Effector memory CD8-positive, alpha-beta T cell (primary cell): ENCODE measurements at places on chromosomes 5 and 9.
A peak's percentile ranks its signal among the peaks of the same experiment; 100 is the strongest.

DNA sequence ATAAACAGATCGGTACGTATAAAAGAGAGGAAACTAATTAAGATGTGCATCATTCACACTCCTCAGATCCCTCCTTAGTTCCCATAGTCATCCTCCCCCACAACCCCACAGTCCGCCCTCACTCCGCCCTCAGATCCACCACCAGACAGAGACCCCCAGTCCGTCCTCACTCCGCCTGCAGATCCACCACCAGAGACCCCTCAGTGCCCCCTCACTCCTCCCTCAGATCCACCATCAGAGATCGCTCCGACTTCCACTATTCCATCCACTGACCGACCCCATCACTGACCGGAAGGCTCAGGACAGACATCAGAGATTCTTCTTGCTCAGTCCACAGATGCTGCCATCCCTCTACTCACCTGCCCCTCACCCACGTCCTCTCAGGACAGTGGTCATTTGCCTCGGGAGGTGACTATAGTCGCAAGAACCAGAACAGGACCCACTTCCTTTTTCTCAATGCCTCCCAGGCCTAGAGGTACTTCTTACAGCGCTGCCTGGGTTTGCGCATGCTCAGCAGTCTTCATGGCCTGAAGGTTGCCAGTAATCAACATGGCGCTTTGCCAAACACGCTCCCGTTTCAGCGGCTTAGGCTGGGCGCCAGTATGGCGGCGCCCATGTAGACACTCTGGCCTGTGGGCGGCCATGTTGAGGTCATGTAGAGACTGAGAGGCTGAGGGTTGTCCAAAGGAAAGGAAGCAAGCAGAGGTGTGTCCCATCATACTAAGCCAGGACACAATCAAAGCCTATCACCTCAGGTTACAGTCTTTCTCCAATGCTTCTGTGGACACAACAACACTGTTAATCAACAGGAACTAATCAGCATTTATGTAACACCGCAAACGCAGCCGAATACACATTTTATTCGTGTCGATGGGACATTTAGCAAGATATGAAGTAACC lies at the start of gene ZNF484:
ZNF484 (minus strand) TSS at position 508 of the 900 bp plus-strand sequence. CDS start 3,009 bp downstream, outside the sequence.
- H3K4me3 ChIP-seq: peak within 1 kb of the TSS; percentile 97
- DNase-seq: peak; percentile 97
- H3K27me3 ChIP-seq: no peaks in the 10 kb centered on the region
- H3K36me3 ChIP-seq: peaks cover 14% of the 10 kb centered on the region
- H3K4me1 ChIP-seq: peaks cover 24% of the 10 kb centered on the region

DNA sequence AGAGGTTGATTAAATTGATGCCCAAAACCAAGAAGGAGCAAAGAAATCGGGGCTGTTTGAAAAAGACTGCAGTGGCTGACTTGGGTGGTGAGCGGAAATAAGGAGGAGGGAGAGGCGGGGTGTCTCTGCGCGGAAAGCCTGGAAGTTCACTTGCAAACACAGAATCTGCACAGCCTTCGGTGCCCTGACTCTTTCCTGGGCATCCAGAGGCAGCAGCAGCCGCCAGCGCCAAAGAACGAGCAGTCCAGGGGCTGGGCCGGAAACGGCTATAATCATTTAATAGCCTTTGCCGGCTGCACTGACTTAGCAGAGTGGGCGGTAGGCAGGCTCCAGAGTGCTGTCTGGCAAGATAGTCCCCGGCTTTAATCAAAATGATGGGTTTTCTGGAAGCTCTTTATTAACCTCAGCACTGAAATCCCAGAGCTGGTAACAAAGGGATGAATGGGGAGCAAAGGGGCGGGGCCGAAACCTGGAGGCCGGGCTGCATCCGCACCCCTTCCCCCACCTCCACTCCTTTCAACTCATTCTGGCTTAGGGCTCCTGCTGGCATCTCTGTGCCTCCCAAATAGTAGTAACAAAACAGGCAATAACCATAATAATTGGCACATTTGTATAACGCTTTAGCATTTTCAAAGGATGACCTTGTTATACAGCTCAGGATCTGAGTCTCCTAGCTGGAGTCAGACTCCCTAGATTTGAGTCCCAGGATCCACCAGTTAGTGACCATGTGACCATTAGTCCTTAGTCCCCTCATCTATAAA lies 35.7 kb downstream of the PCDHAC2 start:
- H3K27me3 ChIP-seq: peaks cover 31% of the 10 kb centered on the region
- H3K27ac ChIP-seq: no peak overlapping the region
- H3K36me3 ChIP-seq: no peaks in the 10 kb centered on the region

DNA sequence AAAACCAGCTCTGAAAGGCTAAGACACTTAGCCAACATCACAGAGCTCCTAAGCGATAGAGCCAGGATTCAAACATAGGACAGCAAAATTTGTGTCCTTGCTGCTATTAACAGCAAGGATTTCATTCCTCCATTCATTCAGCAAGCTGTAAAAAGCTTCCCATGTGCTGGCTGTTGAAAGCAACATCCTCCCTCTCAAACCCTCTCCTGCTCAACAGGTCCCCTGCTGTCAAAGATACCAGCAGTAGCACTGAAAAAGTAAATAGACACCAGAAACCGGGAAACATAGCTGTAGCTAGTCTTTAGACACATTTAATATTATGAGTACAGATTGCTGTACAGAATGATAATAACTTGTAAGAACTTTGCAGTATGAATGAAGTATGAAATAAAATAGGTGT lies 52.6 kb upstream of the ADAMTSL1 start:
- no peak overlapping the region for H3K27ac ChIP-seq
- H3K4me3 ChIP-seq: no peak overlapping the region
- H3K36me3 ChIP-seq: no peaks in the 10 kb centered on the region
- H3K4me1 ChIP-seq: no peaks in the 10 kb centered on the region
- DNase-seq: no peak

- H3K27me3 ChIP-seq: peaks cover 9% of the 10 kb centered on the region
- H3K36me3 ChIP-seq: peaks cover 15% of the 10 kb centered on the region
- DNase-seq: no peak
Observed at GRCh38 chr9:130139251-130139650, 33.0 kb upstream of the NCS1 start.

- no peak overlapping the region for H3K4me3 ChIP-seq
- H3K27me3 ChIP-seq: peaks cover 8% of the 10 kb centered on the region
- no peak overlapping the region for H3K27ac ChIP-seq
- H3K36me3 ChIP-seq: no peaks in the 10 kb centered on the region
Observed at GRCh38 chr5:74277418-74277817, 363.1 kb downstream of the ENC1 start.

DNA sequence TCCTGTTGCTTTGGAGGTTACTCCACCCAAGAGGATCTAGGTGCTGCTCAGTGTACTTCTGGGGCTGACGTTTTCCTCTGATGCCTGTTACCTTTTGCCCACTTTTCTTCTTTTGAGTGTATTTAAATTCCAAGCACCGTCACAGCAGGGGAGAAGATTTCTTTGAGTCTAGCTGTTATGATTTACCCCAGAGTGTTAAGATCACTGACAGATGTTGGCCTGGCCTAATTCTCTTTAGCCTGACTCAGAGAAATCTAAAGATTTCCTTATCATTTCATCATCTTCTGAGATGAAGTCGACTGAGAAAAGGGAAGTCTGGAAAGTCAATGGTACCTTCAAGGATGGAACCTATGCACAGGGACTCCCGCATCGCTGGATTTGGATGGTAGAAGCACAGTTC lies 191.5 kb downstream of the FBXL7 start:
- no peak overlapping the region for H3K27ac ChIP-seq
- no peaks in the 10 kb centered on the region for H3K4me1 ChIP-seq
- no peaks in the 10 kb centered on the region for H3K36me3 ChIP-seq
- DNase-seq: no peak
- no peak overlapping the region for H3K4me3 ChIP-seq
- H3K27me3 ChIP-seq: no peaks in the 10 kb centered on the region

- H3K4me1 ChIP-seq: peaks cover 3% of the 10 kb centered on the region
- H3K36me3 ChIP-seq: no peaks in the 10 kb centered on the region
- no peaks in the 10 kb centered on the region for H3K27me3 ChIP-seq
- H3K27ac ChIP-seq: no peak overlapping the region
- no peak for DNase-seq
Observed at GRCh38 chr5:134447815-134448520, 36.3 kb upstream of the CDKN2AIPNL start.

DNA sequence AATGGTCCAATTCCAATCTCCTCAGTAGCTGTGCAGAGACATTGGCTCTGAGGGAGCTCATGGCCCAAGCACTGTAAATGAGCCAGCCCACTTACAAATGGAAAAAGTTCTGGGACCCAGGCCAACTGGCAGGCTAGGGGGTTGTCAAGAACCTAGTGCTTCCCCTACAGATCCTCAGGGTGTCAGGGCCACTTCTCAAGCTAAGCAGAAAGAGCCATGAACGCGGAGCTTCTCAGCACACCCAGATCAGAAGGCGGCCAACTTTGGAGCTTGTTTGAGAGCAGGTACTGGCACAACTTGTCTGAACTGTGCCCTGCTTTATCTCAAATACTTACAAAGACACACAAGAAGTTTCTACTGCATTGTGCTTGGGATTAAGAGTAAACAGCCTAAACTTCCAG lies 17.5 kb downstream of the TLE1 start:
- no peak overlapping the region for H3K27ac ChIP-seq
- H3K27me3 ChIP-seq: no peaks in the 10 kb centered on the region
- no peaks in the 10 kb centered on the region for H3K4me1 ChIP-seq

DNA sequence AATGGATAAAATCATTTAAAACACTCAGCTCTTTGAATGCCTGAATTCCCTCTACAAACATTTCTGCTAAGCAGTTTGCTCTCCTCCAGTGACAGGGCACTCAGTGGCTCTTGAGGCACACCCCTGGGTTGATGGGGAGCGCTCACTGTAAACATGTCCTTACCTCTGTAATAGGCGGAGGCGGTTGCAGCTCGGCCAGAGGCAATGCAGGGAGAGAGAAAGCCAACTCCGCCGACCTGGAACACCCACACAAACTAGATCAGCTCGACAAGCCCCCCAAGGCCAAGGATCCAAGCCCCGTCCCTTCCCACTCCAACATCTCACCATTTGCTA lies 329 bp downstream of the CDC23 start:
- peak overlapping the region; percentile 99 for H3K4me3 ChIP-seq
- H3K27me3 ChIP-seq: no peaks in the 10 kb centered on the region
- no peak for DNase-seq
- peaks cover 16% of the 10 kb centered on the region for H3K36me3 ChIP-seq

- H3K27ac ChIP-seq: no peak overlapping the region
- no peaks in the 10 kb centered on the region for H3K36me3 ChIP-seq
- no peaks in the 10 kb centered on the region for H3K27me3 ChIP-seq
- no peak for DNase-seq
- H3K4me1 ChIP-seq: no peaks in the 10 kb centered on the region
Observed at GRCh38 chr9:82681809-82682208, 381.1 kb downstream of the RASEF start.

- no peak overlapping the region for H3K27ac ChIP-seq
- peaks cover 25% of the 10 kb centered on the region for H3K27me3 ChIP-seq
- DNase-seq: no peak
- no peak overlapping the region for H3K4me3 ChIP-seq
- H3K36me3 ChIP-seq: no peaks in the 10 kb centered on the region
- H3K4me1 ChIP-seq: no peaks in the 10 kb centered on the region
Observed at GRCh38 chr5:168300326-168301182, 9.1 kb downstream of the WWC1 start.

- H3K27ac ChIP-seq: no peak overlapping the region
- no peak for DNase-seq
- peaks cover 53% of the 10 kb centered on the region for H3K27me3 ChIP-seq
- H3K4me1 ChIP-seq: no peaks in the 10 kb centered on the region
Observed at GRCh38 chr9:87874304-87874623, 8.4 kb upstream of the SPATA31E1 start.

GRCh38 chr9:20015427-20015931 lies 226.6 kb upstream of the SLC24A2 start:
- H3K27me3 ChIP-seq: no peaks in the 10 kb centered on the region
- no peak for DNase-seq
- no peak overlapping the region for H3K4me3 ChIP-seq

DNA sequence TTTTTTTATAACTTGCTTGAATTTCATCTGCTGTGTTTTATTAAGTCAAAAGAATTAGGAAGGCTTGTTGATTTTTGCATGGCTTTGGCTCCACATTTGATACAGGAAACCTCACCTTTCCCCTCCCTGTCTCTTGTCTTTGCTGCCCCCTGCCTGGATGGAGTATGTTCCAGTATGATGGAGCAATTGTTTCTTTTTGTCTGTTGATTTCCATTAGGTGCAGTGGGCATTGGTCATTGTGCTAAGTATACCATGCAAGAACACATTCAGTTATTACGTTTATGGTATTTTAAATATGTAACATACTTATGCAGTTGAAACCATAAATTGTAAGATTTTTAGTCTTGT lies 19.6 kb downstream of the TJP2 start:
- no peak for DNase-seq
- no peak overlapping the region for H3K27ac ChIP-seq
- H3K27me3 ChIP-seq: no peaks in the 10 kb centered on the region
- H3K4me3 ChIP-seq: no peak overlapping the region
- H3K4me1 ChIP-seq: no peaks in the 10 kb centered on the region

GRCh38 chr9:76700916-76701315 lies 63.3 kb upstream of the PCA3 start:
- H3K4me3 ChIP-seq: no peak overlapping the region
- no peak for DNase-seq
- H3K4me1 ChIP-seq: peaks cover 6% of the 10 kb centered on the region

DNA sequence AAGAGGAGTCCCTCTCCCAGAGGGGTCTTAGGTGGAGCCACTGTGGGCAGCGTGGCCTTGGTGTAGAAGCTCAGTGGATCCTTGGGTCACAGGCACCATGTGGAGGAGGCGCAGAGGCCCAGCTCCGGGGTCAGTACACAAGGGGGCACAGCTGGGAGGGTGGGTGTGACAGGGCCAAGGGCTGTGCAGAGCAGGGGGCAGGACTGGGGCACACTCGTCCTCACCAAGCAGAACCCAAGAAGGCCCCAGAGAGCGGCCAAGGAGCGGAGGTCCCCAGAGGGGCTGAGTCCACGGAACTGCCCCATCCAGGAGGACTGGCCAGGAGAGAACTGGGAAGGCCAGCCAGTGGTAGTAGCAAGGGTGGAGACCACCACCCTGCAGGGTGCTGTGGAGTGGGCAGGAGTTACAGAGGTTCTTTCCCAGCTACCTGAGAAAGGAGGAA lies 2.5 kb upstream of the LPCAT1 start:
- H3K27me3 ChIP-seq: no peaks in the 10 kb centered on the region
- peak overlapping the region; percentile 62 for H3K27ac ChIP-seq
- no peak overlapping the region for H3K4me3 ChIP-seq
- peaks cover 13% of the 10 kb centered on the region for H3K4me1 ChIP-seq
- H3K36me3 ChIP-seq: peaks cover 18% of the 10 kb centered on the region
